ENCODE measurements at places on chromosomes 1 and 21.

GRCh38 chr21:42515708-42516502 lies 2.3 kb downstream of the SLC37A1 start:
- no peak for DNase-seq

DNA sequence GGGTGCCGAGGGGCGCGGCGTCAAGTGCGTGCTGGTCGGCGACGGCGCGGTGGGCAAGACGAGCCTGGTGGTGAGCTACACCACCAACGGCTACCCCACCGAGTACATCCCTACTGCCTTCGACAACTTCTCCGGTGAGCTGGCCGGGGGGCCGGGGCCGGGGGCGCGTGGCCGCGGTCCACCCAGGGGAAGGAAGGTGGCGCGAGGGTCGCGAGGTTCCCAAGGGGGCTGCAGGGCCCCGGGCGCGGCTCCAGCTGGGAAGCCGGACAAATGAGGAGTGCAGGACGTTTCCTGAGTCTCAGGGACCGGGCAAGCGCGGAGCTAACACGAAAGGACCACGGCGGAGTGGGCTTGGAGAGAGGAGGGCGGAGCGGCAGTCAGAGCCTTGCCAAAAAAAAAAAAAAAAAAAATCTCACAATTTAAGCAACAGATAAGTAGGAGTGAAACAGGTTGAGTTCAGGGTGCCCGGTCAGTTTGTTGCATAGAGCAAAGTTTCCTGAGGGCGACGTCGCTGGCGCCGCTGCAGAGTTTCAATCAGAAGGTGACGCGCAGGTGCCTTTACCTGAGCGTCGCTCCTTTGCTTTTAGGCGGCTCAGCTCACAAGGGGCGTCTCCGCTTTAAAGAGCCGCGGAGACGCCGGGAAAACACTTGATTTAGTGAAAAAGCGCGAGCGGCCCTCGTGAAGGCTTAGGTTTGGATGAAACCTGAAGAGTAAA lies 750 bp downstream of the RHOU start:
- peak; percentile 38 for DNase-seq

DNA sequence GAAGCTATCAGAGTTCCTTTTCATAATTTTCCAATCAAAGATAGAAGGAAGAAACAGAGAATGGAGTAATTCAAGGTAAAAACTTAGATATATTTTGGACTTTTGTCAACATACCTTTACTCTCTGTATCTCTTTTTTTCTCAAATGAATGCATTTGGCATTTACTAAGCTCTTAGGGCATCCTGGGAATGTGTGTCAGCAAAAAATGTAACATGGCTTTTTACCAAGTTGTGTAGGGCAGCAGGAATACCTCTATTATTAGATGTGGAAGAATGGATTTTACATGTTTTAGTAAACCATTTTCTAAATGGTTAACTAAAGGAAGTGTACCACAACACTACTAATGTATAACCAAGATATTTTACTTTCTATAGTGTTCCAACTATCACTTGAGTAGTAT lies 4.2 kb upstream of the COL11A1 start:
- DNase-seq, result no peak

- no peak for DNase-seq
Measured at GRCh38 chr21:32728848-32729247, 1.0 kb upstream of the SYNJ1 start.

DNA sequence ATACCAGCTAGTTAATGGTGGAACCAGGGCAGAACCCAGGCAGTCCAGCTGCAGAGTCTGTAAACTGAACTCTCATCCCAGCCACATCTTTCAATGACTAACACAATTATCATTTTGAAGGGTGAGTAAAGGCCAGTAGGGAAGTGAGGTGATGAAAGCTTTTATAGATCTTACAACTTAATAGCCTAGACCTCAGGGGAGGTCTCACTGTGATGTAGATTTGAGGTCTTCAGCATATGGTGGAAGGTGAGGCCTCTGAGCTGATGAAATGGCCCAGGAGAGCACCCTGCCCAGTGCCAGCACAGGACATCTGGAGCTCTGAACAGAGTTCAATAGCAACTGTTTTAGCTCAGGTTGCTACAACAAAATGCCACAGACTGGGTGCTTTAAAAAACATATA lies 44.8 kb upstream of the POU2F1 start:
- no peak for DNase-seq

GRCh38 chr1:198918920-198919319 lies 280.1 kb downstream of the PTPRC start:
- no peak for DNase-seq

DNA sequence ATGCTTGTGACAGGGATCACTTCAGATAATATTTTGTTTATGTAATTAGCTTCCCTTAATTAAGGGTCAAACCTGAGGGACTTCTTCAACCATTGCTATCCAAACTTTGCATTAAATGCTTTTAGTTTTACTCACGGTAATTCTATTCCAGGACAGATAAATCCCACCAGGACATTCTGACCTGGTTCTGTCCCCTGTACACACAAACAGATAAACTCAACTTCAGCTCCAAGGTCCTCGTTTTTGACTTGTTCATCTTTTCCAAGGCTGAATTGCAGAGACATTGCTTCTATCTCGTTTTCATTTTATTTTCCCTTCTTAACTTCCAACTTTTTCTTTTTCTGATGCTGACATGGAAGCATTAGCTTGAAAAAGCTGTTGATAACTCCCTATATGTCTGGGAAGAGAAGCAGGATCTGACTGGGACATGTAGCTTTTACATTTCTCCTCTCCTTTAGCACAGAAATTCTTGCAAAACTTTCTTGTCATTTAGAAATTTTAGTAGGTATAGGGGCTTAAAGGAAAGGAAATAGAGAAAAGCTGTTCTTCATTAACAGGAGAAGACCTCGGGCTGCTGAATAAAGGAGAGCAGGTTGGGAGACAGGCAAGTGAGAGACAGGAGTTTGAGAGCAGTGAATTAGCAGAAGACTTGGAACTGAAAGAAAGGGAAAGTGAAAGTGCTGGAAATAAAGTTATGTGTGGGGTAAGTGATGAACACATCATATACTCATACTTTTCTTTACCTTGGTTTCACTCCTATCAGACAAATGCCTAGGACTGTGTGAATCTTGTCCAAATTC lies 231.7 kb upstream of the B3GALT2 start:
- DNase-seq, result peak; percentile 42

DNA sequence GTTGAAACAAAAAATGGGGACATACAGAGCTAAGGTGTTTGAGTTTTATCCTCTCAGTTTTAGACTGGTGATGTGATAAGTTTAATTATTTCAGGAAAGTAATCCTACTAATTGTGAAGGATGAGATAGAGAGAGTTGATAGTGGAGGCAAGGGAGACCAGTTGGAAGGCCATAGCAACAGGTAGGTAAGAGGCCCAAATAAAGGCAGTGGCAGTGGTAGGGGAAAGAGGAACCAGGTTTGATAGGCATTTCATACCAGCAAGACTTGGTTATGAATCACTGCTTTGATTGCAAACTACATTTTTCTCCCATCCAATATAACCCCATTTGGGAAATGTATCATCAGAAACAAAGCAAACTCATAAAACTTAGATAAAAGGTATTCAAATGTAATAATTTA lies 63.1 kb upstream of the SH3GLB1 start:
- no peak for DNase-seq

DNA sequence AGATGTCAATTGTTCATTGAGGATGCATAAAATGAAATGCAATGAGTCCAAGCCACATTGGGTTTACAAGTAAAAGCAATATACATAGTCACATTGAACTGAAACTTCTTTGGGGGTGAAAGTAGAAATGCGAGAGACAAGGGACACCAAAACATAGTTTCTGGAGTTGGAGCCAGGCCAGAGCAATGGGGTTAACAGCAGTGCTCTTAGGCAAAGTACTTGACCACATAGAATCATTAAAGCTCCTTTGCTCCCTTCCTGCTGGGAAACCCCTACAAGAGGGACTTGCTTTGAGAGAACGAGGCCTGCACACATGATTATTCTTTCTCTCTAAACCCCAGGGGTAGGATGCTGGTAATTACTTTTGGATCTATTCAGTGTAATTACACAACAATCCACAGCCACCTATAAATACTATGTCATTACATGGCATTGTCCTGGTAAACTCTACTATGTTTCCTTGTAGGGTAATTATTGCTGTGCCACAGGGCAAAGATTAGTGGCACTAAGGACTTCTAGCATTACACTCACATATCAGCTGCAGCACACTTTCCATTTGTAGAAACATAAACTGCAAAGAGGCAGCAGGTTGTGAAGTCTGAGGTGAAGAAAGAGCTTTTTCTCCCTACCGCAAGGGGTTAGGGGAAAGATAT lies 421.6 kb upstream of the PBX1 start:
- peak; percentile 64 for DNase-seq

GRCh38 chr1:206738370-206739366 lies 31.9 kb upstream of the IL19 start:
- no peak for DNase-seq

GRCh38 chr1:208224192-208224713 lies 19.9 kb downstream of the PLXNA2 start:
- DNase-seq, result no peak

DNA sequence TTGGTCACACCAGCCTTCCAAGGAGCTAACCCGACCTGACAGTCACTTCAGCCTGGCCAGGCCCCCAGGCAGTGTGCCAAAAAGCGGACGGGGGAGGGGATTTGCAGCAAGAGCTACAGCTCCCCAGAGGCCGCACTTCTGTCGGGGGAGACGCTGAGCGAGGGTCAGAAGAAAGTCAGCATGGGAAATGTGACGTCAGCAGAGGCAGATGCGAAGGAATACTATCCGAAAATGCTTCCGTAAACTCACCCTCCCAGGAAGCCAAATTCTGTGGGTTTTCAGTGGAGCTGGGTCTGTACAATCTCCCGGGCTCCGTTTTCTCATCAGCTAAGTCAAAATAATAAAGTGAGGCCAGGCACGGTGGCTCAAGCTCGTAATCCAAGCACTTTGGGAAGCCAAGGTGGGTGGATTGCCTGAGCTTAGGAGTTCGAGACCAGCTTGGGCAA lies 28.5 kb upstream of the ECE1 start:
- no peak for DNase-seq

DNA sequence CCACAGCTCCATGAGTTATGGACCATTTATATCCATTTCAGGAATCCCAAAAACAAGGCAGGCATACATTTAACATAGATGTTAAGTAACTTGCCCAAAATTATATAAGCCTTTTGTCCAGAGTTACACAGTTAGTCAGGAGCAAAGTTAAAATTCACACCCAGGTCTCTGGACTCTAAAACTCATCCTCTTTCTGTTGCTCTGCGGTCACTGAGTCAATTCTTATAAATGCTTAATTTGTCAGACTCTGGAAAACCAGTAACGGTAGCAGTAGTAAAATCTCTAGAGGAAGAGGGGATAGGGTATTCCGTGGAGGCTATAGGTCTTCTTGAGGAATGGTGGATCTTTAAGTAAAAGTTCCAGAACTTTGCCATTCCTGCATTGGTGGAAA lies 223.6 kb upstream of the JUN start:
- DNase-seq, result no peak

- DNase-seq, result peak; percentile 91
Measured at GRCh38 chr1:174954073-174954460, 45.7 kb upstream of the CACYBP start.

DNA sequence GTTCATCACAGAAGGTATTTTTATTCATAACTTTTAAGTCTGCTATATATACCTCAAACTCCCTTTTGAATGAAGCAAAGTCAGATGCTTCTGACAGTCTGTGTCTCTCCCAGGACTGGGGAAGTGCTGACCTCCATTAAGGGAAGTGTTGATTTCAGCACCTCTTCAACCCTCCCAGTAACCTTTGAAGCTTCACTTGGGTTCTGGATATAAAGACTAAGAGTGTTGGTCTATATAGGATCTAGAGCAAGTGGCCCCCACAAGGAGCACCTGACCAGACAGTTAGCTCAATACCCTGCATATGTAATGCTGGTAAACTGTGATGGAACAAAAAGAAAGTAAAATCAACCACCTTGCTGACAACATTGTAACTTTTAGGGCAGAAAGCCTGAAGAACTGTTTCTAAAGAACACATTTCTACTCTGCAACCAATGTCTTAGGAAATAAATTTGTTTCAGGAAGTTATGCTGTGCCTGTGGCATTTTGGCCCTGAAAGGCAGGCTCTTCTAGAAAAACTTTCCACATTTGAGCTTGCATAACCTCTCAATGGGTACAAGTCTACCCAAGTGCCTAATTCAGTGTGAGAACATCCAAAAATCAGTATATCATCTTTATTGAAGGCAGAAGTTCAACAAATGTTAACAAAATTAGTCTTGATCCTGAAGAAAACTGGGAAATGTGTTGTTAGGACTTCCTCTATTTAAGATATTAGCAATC lies 865 bp upstream of the PTPN22 start:
- DNase-seq, result no peak

GRCh38 chr1:230510496-230510895 lies 84.4 kb upstream of the PGBD5 start:
- no peak for DNase-seq

DNA sequence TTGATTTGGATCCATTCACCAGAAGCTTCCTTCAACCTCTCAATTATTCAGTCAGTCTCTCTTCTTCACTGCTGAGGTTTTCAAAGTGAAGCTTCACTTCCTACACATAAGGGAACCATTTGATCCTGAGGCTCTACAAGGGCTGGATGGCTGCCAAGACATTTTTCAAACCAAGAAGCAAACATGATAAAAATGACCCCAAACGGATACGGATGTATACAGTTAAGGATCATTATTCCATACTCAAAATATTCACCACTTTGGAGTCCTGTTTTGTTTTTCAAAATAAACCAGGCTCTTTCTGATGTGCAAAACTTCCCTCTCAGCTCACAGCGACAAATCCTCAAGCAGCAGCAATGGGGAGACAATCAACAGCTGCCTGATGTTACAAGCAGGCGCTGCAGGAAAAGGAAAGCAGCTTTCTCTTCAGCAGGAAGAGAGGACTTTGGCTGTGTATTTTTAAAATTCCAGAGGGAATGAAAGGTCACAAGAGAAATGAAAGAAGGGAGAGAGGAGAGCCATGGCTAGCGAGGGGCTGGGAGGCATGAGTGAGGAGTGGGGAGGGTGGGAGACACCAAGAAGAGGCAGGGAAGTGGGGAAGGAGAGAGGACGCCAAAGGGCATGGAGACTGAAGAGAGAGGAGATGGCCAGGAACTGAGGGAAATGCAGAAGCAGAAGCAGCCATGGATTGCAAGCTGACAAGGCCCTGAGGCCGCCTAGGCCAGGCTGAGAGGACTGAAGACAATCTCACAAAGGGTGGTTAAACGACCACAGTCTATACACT lies 145.4 kb downstream of the SLC45A1 start:
- no peak for DNase-seq

GRCh38 chr1:22089787-22090186 lies 37.3 kb downstream of the CDC42 start:
- no peak for DNase-seq

GRCh38 chr1:156402331-156403020 lies 33.5 kb downstream of the RHBG start:
- no peak for DNase-seq

GRCh38 chr1:47444562-47445465 lies 7.0 kb downstream of the FOXD2 start:
- DNase-seq, result no peak

GRCh38 chr1:87346130-87346814 lies 17.6 kb downstream of the LMO4 start:
- DNase-seq, result no peak
